Stimulated activated CD8-positive, alpha-beta memory T cell treated with anti-CD3 and anti-CD28 coated beads, Interleukin-4, amount 100 ng/mL, for 1 hour (primary cell): ENCODE measurements at places on chromosomes 3 and 15.
A peak's percentile ranks its signal among the peaks of the same experiment; 100 is the strongest.

DNA sequence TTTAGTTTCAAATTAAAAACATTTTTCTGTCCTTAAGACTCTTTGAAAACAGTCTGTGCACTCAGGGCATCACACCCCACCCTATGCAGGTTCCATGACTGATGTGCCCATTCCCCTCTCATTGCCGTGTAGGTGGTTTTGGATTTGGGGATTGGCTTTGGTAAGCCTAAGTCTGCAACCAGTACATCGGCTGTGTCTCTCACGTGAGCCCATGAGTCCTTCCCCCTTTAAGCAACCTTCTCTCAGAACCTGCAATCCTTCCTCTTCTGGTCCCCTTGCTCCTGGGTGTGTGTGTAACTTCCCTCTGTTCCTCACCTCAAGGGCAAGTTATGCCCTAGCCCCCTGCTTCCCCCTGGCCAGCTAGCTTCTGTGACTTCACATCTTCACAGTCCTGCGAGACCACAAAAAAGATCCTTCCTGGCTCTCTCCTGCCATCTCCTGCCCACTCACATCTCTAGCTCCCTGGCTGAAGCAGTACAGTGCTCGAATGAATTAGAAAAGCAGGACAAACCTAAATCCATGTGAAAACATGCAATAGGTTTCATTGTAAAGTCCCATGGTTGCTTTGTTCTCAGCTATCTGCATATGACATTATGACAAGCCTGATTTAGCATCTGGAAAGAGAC, 126.7 kb downstream of the UACA start:
- DNase-seq, result no peak

DNA sequence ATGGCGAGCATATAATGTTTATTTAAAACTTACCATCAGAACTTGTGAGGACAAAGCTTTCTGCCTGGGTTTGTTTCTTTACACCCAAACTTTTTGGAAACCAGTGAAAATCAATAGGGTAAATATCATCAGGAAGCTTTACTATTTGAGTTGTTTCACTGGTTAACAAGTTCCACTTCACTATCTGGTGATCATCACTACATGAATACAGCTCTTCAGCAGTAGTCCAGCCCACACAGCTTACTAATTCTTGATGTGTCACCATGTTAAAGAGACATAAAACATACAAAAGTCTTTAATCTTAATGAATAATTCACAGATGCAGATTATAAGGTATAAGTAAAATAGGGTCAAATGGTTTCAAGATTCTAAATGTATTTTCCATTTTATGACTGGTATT, 17.6 kb downstream of the IFT80 start:
- no peak for DNase-seq

- no peak for DNase-seq
Observed at GRCh38 chr15:93088981-93089726, at the start of gene RGMA. Gene RGMA, minus strand, starts transcription at chr15:93089211. Its CDS starts 279 bp downstream, at chr15:93088932.

DNA sequence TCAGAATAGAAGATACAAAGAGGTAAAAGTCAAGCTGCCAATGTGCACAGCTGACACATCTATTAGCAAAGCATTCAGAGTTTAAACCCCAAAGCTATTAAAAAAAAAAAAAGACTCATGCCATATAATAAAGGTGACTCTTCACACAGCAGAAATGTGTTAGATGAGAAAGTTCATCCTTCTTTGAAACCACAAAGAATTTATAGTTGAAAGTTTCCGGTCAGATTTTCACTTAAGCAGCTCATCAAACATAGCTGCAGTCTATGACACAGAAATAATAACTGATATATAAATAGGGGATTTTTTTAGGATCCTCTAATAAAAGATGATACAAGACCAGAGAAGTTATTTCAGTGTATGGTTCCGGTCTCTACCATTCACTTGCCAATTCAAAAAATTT, 76.6 kb downstream of the WWTR1 start:
- DNase-seq, result no peak

- DNase-seq, result no peak
Observed at GRCh38 chr3:139639662-139640061, 38.1 kb downstream of the NMNAT3 start.

GRCh38 chr15:64775551-64776401, at the start of gene RBPMS2:
Gene RBPMS2, minus strand, starts transcription at chr15:64775589. Its CDS starts 270 bp downstream, at chr15:64775319.
- no peak for DNase-seq

GRCh38 chr3:196969660-196970546, 1.3 kb upstream of the PIGZ start:
- DNase-seq, result peak; percentile 33

DNA sequence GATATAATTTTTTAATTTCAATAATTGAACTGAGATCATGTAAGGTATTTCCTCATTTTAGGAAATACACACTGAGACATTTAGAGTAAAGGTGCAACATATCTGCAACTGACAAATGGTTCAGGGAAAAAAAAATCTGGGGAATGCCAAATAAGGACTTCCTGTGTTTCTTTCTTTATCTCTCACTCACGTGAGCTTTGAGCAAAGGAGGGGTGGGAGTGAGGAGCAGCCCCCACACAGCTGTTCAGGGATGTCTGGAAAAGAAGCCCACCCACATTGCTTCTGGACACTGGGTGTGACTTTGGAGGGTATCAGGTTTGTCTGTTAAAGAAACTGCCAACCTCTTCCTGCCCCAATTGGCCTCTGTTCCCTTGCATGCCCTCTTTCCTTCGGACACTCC, 5.6 kb upstream of the TP63 start:
- DNase-seq, result no peak

GRCh38 chr15:63288342-63288741, 10.9 kb downstream of the APH1B start:
- no peak for DNase-seq

- DNase-seq, result no peak
Observed at GRCh38 chr3:172315401-172316091, 132.7 kb downstream of the GHSR start.

DNA sequence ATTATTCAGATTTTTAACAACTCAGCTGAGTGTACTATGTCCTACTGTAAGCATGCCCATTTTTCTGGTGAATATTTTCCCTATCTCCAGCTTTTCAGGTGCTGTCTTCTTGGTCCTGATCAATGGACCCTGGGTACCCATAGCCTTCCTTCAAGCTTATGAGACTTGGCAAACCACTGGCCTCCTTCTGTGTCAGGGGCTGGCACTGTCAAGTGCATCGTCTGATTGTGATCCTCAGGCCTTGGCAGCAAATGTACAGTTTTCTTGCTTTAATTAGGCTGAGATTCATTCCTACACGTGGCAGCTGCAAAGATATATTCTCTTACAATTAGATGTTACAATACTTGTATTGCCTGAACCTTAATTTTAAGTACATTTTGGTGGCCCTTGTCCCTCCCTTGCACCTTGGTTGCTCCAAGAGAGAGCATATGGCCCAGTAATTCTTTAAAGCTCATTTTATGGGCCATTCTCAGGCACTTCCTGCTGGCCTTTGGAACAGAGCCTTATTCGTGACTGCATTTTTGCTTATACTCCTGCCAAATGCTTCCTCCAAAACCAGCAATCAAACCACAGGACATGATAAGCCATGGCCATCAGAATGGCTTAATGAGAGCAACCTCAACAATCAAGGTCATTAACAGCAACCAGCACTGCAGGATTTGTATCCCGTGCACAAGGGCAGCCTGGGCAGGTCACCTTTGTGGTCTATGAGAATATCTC, 179.9 kb downstream of the CNTN6 start:
- DNase-seq, result no peak

- DNase-seq, result no peak
Observed at GRCh38 chr15:30043211-30043655, 39.5 kb upstream of the GOLGA8J start.

- no peak for DNase-seq
Observed at GRCh38 chr3:114035896-114036295, 20.4 kb downstream of the CCDC191 start.
